Dermis blood vessel endothelial cell (primary cell): ENCODE measurements at places on chromosomes 13 and 19. TPM values are rescaled to one million over a fixed set of nuclear protein-coding genes. Genes with fewer than 3 reads are reported as not detected.

The DAZAP1 gene
- total RNA-seq = 58.0 and 104 TPM in 2 replicates

The FARP1 gene
- total RNA-seq = 17.2 and 27.0 TPM in 2 replicates

The OR4F17 gene
- total RNA-seq = not detected in 2 replicates

The PTPRH gene
- total RNA-seq = 0.17 and 0.19 TPM in 2 replicates

The SERP2 gene
- 1.4 and 1.5 TPM in 2 replicates for total RNA-seq
